Activated naive CD4-positive, alpha-beta T cell (primary cell): ENCODE measurements at places on chromosomes 2 and 18.

- no peak for DNase-seq
Observed at GRCh38 chr2:106800976-106801655, 84.9 kb downstream of the ST6GAL2 start.

GRCh38 chr2:40115894-40116293 is 336.0 kb downstream of the SLC8A1 start:
- no peak for DNase-seq

DNA sequence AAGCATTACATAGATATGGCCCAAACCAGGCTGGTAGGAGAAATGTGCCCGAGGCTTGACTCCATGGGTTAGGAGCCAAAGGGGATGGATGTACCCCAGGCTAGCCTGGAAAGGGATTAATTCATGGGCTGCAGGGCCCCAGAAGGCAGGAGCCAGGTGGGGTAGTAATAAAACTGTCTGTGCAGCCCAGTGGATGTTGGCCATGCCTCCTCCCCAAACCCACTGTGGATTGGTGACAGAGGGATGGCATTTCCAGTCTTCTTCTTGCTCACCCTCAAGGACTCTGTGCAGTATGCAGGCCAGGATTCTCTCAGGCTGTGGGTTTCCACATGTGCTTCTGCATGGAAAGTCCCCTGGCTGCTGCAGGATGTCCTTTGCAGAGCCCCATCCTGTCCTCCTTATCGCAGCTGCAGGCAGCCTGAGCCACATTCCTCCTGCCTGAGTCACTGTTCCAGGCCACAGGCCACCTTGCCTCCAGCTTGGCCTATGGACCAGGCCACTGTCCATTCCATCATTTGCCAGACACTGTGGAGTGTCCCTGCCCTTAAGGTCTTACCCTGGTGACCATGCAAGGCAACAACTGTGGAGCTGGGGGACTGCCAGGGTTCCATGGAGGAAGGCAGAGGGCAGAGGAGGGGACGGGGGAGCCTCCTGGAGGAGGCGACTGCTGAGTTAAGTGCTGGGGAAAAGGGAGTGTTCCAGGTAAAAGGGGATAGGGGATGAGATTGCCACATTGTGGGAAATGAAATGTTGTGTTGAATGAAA is 38.9 kb downstream of the INO80C start:
- DNase-seq, result no peak

DNA sequence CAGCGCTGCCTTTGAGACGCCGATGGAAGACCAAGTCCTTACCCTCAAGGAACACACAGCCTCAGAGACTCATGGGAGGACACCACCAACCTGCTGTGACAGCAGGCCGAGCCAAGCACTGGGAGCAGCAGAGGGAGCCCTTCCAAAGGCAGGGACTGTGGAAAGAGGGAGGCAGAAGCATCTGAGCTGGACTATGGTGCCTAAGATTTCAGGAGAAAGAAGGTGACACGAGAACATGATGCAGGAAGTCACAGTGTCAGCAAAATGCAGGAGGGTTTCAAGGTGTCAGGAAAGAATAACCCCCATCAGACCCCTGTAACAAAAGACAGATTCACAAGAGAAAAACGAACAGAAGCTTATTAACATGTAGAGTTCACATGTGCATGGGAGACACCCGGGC is 24.2 kb upstream of the COX7A2L start:
- DNase-seq, result no peak

- DNase-seq, result no peak
Observed at GRCh38 chr18:46761059-46761769, 4.4 kb upstream of the ST8SIA5 start.

GRCh38 chr2:43127208-43127940 is 99.0 kb downstream of the ZFP36L2 start:
- DNase-seq, result peak; percentile 84
